Naive thymus-derived CD8-positive, alpha-beta T cell (primary cell): ENCODE measurements at places on chromosomes 12 and 14. TPM values are rescaled to one million over a fixed set of nuclear protein-coding genes. Genes with fewer than 3 reads are reported as not detected.

Gene PLEK2
- total RNA-seq, result 3.2 TPM

DNA sequence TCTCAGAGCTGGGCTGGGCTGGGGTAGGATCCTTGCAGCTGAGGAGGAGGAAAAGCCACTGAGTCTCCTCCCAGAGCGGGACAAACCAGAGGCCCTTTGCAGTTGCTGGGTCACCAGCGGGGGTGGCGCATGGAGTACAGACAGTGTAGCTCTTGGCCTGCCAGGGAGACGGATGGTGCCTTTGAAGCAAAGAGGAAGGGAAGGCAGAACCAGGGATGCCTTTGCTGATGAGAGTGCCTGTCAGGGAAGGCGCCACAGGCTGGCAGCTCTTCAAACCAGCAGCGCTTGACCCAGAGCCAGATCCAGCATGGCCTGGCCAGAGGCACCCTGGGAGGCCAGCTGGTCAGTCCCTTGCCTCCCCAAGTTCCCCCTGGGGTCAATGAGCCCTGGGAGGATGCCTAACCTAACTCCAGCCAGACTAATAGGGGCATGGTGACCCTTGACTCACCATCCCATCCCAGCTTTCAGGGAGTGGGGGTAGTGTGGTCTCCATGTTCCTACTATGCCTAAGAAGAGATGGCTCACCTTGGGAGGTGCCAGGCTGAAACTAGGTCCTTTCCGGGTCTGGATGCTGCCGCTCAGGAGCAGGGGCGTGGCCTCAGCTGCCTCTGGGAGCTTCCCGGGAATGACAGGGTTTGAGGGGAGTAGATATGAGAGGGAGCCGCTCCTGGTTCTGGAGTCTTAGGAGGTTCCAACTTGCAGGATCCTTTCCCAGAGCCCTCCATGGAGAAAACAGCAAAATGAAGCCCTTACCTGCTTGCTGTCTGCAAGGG is 19.8 kb downstream of the VASH1 start:
- DNase-seq, result no peak

DNA sequence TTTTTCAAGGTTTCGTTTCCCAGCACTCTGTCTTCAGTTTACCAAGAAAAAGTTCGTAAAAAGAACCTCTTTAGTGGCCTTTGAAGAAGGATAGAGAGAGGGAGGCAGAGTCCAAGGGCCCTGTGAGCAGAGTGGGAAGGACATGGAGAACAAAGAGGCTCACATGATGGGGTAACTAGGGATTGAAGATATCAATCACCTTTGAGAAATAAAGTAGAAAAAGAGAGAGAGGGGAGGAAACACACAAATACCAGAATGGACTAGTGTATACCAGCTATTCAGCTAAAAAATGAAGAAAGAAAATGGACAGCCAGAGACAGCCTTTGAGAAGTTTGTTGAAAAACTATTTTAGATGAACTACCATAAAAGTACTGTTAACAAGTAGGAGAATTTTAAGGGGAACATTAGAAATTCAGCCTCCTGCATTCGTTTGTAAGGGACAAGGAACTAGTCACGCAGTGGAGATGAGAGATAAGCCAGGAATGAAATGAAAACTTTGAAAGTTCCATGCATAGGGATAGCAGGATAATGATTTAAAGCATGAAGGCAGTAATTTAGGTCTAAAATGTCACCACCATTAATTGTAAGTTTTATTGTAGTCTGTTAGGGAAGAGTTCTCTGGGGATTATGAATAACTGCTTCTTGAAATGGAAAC is 82.1 kb downstream of the SPTSSA start:
- no peak for DNase-seq

DNA sequence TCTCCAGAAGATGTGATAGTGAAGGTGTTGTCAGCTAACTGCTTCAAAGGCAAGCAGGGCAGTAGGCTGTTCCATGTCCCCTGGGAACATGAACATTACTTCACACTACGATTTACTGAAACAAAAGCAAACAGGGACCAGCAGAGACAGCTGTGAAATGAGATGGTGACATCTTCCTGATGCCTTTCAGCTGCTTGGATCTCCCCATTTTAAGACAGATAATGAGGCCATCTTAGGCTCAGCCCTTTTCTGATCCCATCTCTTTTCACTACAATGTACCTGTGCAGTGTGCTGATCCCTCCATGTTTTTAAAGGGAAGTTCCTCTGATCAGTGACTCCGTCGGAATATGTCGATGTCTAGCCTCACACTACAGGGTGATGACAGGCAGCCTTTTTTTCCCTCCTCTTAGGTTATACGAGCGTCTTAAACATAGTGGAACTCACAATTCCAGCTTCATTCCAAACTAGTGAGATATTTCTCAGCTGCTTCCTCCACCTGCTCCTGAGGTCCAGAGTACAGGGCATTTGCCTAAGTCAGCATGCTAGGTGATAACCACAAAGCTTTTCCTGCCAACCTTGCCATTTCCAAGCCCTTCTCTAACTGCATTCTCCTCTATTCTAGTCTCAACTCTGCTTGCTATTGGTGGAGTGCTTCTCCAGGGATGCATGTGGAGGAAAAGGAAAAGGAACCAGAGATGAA is 87.6 kb upstream of the EGLN3 start:
- DNase-seq, result no peak

DNA sequence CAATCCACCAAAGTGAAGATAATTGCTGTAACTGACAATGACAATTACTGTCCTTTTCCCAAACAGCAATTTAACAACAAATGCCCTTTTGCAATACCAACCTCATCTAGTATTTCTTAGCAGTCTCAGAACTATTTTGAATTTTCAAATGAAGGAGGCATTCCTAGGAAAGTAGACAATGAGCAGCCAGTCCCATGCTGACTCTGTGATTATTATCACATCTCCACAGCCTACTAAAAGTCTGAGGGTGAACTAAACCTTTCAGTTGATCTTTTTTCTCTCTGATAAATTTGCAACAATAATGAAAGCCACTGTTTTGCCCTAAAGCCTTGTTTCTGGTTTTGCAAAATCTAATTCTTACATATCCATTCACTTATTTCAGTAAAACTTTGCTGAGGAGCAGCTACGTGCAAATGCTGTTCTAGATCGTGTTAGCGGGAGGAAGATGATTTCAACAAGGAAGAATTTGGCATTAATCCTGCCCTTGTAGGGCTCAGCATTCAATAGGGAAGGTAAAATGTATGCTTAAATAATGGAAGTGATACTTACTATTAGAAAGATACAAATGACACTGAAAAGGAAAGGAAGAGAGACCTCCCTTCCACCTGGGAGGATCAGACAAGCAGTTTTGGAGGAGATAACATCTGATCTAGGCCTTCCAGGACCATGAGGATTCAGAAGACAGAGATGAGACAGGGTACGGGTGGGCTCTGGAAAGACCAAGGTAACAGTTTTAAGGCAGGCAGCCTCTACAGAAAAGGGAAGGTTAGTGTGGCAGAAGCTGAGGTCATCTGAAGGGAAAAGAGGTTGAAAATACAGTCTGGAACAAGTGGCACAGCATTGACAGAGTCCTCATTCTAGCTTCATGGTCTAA is 47.4 kb downstream of the SLC38A1 start:
- DNase-seq, result no peak

DNA sequence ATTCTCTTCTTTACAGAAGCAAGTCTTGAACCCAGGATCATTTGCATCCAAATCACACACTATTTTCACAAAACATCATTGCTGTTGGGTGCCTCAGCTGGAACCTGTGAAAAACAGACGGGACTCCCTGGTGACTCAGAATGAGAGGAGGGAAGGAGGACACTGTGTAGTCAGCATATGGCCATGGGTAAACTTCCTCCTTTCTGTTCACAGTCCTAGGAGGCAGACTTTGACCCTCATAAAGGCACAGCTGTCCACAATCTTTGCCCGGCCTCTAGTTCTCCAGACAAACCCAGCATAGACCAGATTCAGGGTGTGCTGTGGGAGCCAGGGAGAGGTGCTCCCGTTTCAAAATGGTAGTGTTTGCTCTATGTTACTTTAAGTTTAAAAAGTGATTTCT is 62.0 kb downstream of the DYRK2 start:
- DNase-seq, result no peak

Gene DYNC1H1
- total RNA-seq, result 257 TPM

- DNase-seq, result no peak
Observed at GRCh38 chr12:112847708-112848337, 56.3 kb downstream of the RPH3A start.

GRCh38 chr12:40382217-40382616 is 157.4 kb downstream of the LRRK2 start:
- DNase-seq, result no peak

- DNase-seq, result no peak
Observed at GRCh38 chr14:61076556-61076955, 95.5 kb downstream of the SLC38A6 start.

Gene RFX4
- total RNA-seq, result not detected

- no peak for DNase-seq
Observed at GRCh38 chr12:20206410-20206809, 161.9 kb upstream of the PDE3A start.

DNA sequence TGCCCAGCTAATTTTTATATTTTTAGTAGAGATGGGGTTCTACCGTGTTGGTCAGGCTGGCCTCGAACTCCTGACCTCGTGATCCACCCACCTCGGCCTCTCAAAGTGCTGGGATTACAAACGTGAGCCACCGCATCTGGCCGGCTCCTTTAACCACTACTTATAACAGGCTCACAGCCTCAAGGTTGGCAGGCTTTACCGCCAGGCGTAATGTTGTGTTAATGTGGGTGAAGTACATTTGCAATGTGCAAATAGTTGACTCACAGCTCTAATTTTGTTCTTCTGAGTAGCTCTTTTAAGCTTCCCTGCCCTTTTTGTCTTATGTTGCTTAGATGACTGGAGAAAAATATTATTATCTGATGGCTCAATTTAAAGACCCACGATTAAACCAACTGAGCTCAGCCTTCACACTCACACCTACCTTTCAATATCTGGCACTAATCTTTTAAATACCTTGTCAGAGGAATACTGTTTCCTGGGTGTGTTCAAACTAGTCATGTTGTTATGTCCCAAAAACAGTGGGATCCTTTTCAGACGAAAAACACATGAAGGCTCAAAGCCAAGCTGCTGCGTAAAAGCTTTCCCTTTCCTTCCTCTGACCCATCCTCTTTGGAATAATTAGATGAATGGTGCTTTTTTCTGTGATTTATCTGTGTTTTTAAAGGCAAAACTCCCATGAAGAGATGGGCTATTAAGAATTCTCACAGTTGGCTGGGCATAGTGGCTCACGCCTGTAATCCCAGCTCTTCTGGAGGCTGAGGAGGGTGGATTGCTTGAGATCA is 57.2 kb upstream of the USP44 start:
- no peak for DNase-seq

Gene NEUROD4
- not detected for total RNA-seq

Gene FGF6
- total RNA-seq, result not detected

DNA sequence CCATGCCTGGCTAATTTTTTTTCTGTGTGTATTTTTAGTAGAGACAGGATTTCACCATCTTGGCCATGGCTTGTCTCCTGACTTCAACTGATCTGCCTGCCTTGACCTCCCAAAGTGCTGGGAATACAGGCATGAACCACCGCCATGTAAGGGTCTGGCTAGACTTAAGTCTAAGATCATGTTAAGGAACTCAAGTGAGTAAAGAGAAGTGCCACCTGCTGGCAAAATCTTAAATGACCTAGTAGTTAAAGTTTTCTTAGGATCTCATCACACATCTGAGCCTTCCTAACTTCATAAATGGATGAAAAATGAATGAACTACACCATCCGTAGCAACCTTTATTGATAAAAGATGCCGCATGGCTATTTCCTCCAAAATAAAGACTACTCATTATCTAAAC is 1.7 kb upstream of the C12orf56 start:
- peak; percentile 28 for DNase-seq
